RWPE2 (cell line): ENCODE measurements at places on chromosomes 7 and 10.

- no peak for DNase-seq
Observed at GRCh38 chr7:23373151-23374004, 74.2 kb downstream of the MALSU1 start.

DNA sequence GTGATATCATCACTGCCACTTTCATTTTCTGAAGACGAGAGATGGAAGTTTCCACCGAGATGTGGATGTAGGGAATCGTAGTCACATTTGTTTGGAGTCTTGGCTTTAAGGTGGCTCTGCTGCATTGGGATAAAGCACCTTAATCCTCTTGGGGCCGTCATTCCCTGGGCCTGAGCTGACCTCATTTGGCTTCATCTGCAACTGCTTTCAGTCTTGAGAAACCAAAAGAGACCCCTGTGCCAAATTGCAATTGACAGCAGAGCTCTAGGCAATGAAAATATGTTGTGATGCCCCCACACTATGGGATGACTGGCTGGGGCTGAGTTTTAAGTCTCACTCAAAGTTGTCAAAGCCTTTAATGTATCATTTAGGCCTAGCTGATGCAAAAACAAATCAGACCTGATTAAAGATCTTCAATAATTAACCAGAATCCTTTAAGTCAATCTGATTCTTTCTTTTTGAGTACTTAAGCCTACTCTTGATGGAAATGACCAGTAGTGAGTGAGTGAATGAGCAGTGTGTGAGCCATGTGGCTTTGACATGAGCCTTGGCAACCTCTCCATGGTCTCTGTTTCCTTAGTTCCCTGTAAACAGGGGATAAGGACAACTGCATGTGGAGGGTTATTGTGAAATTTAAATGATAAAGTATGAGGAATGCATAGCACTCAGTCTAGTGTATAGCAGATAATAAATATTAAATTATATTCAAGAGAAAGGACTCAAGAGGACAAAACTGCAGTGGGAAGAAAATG lies 155.0 kb downstream of the BMPER start:
- DNase-seq = no peak

DNA sequence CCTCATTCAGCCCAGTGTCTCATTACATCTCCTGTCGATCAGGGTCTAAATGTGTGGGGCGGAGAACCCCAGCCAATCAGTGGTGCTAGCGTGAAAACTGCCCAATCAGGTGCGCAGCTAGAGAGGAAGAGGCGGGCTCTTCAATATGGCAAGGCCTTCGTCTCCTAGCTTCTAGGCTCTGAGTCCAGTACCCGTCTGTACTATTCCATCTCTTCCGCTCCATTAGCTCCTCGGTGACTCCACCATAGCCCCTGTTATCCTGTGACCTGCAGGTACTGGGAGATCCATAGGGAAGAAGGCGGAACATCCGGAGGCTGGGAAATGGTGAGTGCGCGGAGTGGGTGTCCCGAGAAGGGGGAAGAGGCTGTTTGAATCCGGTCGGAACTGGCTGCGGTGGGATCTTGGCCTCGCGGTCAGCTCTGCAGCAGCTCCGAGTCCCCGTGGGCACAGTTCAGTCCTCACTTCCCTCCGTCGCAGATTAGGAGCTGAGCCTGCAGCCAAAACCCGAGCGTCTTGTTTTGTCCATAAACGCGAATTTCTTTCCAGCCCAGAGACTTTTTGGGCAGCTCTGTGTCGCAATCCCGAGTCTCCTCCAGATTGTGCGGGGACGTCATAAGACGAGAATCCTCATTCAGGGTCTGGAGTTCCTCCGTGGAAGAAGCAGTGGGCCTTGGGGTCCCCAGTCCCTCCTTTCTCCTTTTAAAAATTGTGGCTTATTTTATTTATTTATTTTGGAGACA lies at the start of gene ZNF727:
Gene ZNF727, plus strand, starts transcription at position 134 of the 740 bp plus-strand sequence. Its CDS starts 188 bp downstream, at position 322.
- no peak for DNase-seq

DNA sequence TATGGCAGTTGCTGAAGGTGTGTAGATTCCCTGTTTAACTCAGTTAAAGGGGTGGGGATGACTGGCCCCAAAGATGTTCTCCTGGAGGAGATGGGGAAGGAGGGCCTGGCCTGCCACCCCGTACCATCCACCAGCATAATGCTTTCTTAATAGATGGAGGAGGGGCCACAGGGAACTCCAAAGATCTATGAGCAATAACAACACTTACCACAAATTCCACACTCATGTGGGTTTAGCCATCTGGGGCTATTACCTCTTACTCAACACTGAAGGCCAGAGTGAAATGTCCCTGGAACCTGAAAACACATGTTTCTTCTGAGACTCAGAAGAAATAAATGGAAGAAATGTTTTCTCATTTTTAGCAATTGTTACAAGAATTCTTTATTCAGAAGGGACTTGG lies 259.0 kb downstream of the CXCL12 start:
- no peak for DNase-seq

DNA sequence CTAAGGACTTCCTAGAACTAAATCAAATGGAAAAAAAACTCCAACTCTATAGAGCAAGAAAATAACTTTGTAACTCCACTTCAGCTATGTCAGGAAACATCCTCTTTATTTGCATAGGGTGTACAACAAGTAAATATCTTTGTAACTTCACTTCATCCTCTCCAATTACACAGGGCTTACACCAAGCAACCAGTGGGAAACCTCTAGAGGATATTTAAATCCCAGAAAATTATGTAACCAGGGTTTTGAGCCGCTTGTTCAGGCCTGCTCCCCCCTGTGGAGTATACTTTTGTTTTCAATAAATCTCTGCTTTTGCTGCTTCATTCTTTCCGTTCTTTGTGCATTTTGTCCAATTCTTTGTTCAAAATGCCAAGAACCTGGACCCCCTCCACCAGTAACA lies 22.2 kb downstream of the LIPJ start:
- no peak for DNase-seq

DNA sequence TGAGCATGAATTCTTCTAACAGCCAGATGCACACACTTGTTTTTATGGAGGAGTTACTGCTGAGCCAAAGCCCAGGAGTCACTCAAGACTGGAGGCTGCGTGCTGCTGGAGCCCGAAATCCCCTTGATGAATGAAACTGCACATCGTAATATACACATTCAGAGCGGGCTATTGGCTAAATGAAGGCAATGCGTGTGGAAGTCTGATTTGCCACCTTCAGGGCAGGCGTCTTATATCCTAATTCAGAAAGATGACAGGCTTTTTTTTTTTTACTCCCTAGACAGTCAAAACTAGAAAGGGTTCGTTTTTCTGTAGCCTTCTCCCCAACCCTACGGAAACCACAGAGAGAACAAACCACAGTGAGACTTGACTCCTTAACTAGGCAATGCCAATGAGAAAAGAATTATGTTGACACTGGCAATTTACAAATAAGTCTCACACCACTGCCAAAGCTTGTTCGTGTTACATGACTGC lies 227.2 kb upstream of the KLF14 start:
- DNase-seq = no peak

DNA sequence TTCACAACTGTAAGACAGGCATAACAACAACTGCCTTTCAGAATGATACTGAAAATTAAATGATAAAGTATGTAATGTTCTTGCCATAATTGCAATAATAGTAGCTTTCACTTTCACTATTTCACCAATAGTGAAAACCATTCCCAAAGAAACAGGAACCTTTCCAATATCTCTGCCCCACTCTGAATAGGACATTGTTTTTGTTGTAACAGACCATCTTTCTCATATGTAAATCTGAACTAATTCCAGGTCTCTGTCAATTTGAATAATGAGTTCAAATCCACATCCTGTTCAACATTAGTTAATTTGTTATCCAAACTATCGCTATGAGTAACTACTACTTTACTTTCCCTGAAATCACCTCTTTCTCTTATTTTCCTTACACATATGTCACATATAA lies 148.0 kb downstream of the LRRN3 start:
- DNase-seq = no peak

DNA sequence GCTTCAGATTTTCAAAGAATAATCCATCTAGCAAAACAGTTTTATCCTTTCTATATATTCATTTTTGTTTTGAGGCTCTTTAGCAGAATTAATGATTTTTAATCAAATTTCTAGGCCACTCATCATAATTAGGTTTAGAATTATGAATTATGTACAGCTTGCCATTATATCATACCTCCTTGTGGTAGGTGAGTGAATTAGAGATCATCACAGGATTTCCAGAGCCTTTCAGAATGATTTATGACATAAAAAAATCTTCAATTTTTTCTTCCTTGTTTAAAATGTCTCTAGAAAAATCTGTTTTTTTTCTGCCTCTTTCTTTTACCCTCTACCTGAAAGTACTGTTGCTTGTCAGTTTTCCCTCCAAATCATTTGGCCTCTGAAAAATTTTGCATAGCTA lies 433.3 kb downstream of the LRMDA start:
- no peak for DNase-seq

DNA sequence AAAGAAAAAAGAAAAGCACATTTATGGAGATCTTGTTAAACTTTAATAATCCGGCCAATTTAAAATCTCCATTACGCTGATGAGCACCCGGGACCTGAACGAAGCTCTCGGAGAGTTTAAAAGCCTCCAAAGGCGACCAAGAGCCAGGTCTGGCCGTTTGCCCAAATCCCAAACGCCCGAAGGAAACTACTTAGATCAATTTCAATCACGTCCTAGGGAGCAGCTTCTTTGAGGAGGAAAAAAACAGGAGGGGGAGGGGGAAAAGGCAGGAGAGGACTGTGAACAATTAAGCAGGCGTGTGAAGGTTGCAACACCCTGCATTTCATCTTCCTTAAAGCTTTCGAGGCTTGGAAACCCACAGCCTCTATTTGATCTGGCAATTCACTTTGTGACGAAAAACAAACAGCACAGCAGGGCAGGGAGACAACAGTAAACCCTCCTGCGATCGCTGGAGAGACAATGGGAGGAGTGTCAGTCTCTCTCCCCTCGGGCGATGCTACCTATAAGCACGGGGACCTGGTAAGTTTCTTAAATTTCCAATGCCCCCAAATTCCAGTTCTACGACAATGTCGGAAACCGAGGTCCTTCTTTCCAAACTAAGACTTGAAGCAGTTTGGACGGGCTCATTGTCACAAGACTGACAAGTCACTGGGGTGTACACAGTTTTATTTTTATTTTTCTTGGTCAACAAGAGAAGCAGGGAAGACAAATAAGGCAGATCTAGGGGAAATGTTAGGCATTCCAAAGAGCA lies 1.2 kb downstream of the KLF6 start:
- DNase-seq = no peak

- no peak for DNase-seq
Observed at GRCh38 chr10:7168414-7168813, 242.4 kb downstream of the SFMBT2 start.

- DNase-seq = no peak
Observed at GRCh38 chr10:85921789-85922188, 444.8 kb downstream of the GRID1 start.

DNA sequence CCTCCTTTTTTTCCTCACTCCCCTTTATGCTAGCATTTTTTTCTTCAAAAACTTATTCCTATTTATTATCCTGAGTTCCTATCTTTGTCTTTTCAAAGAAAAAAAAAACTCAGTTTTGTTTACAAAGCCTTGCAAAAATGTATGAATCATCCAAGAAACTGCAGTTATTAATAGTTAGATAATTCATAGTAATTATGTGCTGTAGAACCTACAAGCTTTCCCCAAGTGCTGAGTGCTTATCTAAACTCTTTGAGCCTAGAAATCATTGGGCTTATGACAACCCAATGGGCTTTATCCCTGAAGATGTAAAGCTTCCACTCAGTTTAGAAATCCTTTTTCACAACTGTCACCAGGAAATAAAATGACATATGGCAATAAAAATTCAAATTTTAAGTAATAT lies 145.9 kb upstream of the WNT16 start:
- DNase-seq = no peak

DNA sequence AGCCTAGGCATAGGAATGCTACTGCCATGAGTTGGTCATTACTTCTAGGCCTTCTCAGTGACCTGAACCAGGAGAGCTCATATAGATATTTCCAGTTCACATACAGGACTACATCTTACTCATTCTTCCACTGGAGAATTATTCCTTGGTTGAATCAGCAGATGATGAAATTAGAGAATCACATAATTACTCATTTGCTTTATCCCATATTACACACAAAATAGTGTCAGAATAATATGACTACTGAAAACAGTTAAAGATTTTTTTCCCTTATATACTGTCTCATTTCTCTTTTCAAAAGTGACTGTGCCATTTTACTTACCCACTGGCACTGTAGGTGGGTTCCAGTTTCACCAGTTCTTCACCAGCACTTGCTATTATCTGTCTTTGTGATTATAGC lies 18.5 kb downstream of the BMS1 start:
- no peak for DNase-seq

DNA sequence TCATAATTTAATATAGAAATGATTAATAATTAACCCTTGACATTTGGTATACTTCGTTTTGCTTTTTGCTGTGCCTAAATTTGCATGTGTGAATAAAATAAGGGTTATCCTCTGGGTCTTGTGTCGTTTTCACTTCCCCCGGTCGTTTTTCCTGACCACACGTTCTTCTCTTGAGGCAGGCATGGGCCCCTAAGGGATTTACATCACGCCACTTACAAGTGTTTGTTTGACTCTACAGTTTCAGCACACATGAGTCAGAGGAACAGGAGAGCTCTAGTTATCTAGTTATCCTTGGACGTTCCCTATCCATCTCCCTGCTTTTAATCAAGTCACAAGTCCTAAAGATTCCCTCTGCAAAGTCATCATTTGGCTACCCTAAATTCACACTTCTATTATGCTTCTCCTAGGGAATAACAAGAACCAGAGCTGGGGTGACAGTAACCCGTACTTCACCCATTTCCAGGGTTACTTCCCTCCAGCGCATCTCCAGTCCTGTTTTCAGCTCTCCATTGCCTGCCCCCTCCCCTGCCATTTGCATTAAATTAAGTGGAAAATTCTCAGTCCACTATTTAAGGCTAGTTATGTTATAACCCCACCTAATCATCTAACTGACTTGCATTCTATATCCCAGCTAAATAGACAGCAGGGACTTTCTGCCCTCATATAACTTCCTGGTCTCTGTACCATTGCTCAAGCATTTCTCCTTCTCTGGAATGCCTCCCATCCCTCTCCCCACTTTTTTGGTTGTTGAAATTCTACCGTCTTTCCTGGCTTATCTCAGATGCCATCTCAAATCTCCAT lies 206.9 kb downstream of the PTEN start:
- DNase-seq = no peak

DNA sequence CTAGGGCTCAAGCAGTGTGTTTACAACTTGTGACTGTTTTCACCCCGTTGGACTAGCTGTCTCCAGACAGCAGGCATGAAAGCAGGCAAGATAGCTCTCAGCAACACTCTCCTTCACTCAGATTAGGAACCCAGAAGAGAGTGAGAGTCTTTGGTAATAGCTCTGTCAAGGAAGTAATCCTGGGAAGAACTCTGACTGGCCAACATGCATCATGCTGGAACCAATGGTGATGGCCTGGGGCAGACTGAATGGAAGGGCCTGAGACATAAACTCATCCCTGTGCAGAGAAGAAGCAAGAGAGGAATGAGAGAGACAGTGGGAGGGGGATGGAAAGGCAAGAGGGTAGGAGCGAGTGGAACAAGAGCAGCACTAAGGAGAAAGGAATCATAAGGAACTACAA lies 48.9 kb downstream of the AKR1D1 start:
- no peak for DNase-seq

GRCh38 chr10:34565934-34566333 lies 249.2 kb downstream of the PARD3 start:
- DNase-seq = no peak

GRCh38 chr7:52249741-52250140 lies 785.7 kb upstream of the POM121L12 start:
- no peak for DNase-seq
